Thoracic aorta (tissue), 2 donors: ENCODE measurements at places on chromosomes 6 and 20. TPM values are rescaled to one million over a fixed set of nuclear protein-coding genes. Genes with fewer than 3 reads are reported as not detected.

Gene HCRTR2
- not detected for total RNA-seq

Gene SIRPA
- total RNA-seq: 62.9 TPM

Gene HLA-DRB1
- 50.0 TPM for total RNA-seq

Gene SNAI1
- total RNA-seq: 13.0 TPM

Gene DEFB113
- not detected for total RNA-seq

Gene LRRN4
- total RNA-seq: not detected

Gene GSTA1
- total RNA-seq: not detected

Gene VSX1
- total RNA-seq: not detected

Gene RNF182
- total RNA-seq: not detected

Gene PNLDC1
- total RNA-seq: not detected

Gene GMNN
- total RNA-seq: 6.8 TPM

Gene VGLL2
- total RNA-seq: not detected

Gene OR2H2
- total RNA-seq: not detected

Gene OXT
- not detected for total RNA-seq

Gene DEFB114
- total RNA-seq: not detected

DNA sequence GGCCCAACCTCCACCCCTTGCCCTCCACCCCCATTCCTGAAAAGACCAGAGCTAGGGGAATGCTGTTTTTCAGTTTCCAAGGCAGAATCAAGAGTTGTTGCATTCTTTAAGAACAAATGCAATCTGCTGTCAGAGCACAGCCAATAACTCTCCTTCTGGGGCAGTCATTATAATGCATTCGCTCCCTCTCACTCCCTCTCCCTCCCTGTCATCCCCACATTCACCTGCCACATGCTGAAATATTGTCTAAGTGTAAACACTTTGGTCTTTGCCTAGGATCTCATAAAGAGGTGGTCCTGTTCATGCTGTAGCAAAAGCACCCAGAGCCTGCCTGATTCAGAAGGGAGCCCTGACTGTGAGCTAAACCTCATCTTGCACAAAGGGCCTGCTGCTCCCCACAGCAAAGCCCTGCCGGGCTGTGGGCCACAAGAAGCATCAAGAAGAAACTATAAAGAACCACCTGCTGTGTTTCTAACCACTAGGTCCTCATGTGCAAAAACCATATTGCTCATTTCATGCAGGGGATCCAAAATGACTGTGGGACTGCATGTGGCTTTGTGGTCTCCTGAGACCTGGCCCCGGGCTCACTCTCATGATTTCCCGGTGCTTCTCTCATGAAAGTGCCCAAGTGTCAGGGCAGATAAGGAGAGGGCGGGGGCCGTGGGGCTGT, 85.6 kb downstream of the GPR6 start:
- DNase-seq: no peak

GRCh38 chr6:139394027-139394649, 19.7 kb upstream of the CITED2 start:
- DNase-seq: no peak

DNA sequence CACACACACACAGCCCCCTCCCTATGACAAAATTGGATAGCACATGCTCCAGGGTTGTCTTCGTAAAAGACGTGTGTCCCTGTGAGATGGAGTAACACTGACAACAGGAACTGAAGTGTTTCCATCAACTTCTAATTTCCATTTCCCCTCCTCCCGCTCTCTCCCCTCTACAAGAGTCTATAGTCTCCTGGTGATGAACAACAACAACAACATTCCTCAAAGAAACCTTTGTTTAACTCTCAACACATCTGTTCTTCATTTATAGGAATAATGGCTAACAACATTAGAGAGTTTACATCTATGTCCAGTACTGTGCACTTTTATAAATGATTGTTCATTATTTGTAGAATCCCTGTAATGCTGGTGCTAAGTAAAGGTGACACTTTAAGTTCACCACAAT, 205.8 kb upstream of the SSTR4 start:
- DNase-seq: no peak

- no peak for DNase-seq
Observed at GRCh38 chr6:52288216-52288615, 3.7 kb upstream of the MCM3 start.

GRCh38 chr6:111972745-111973117, 81.2 kb upstream of the CCN6 start:
- DNase-seq: no peak

DNA sequence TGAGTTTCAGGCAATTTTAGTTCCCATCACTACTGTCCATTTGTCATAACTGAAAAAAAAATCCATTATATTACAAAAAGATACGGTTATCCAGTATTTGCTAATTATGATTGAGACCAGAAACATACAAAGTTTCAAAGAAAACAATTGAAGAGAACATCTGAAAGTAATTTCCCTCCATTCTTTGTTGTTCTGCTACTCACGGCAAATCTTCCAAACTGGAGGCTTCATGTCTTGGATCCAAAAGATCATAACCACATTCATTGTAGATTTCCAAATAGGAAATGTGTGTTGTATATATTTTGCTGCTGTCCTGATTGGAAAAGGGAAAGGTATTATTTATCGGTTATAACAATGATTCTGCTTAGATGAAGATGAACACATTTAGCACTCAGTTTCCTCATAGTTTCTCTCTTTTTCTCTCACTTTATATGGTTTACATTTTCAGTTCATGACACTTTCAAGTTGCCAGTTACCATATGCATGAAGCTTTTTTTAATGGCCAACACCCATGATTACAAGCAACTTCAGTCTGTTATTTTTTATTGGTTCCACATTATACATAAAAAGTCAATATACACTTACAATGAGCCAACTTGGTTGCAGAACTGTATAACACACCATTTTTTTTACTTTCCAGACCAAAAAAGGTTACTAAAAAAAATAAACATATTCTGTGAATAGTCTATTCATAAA, 90.4 kb downstream of the KIF6 start:
- DNase-seq: no peak

DNA sequence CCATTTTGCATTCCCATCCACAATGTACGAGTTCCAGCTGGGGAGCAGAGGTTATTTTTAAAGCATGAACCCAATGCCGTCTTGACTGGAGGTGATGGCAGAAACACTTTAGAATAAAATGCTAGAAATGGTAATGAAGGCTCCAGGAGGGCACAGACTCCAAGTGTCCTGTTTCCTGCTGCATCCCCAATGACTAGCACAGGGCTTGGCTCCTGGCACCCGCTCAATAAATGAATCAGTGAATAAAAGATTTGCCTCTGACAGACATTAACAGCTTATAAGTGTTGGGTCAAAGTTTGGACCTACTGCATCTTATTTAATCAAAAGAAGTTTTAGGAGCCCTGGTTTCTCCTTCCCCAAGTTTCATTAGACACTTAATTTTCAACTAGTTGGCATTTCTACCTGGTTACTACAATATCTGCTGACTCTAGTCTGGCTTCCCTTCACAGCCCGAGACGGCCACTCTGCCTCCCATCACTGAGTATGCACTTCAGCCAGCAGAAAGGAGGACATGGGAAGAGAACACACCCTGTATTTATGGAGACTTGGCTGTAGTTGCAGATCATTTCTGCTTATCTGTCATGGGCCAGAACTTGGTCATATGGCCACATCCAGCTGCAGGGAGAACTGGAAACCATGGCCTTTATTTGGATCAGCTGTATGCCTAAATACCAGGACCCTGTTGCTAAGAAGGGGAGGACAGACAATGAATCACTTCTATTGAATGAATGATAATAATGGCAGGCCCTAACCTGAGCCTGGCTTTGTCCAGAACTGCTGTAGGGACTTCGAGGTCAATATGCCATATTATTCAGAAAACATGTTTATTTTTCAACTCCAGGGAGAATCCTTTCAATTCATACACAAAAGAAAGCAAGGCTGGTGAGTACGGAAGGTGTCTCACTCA, 63.1 kb downstream of the TTI1 start:
- no peak for DNase-seq

GRCh38 chr6:43508481-43509141, 1.5 kb downstream of the LRRC73 start:
- DNase-seq: no peak

DNA sequence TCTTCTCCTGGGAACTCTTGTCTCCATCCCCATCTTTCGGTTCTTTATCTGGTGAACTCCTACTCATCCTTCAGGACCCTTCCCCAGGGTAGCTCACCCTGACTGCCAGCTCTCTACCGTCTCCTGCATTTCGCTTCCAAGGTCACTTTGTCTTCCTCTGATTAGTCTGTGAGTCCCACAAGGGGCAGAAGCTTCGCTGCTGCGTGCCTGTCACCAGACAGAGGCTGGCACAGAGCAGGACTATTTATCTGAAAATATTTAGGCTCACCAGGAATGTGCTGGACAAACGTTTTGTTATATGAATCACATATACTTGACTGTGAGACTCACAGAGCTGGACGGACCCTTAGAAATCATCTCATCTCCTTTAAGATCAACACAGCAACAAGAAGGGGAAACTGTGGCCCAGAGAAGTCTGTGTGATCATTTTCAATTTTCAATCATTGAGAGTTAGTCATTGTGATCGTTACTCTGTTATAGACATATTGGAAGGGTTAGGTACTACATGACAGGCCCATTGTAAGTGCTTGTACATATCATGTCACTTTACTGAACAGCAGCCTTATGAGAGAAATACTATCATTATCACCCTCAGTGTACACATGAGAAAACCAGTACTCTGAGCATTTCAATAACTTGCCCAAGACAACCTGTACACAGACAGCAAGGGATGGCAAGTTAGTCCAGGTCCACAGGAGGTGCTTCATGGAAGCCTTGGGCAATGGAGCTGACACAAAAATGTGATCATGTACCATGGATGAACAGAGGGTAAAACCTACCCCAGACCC, 51.4 kb downstream of the JPH2 start:
- DNase-seq: no peak

GRCh38 chr20:29742699-29743100, 1514.8 kb upstream of the DEFB115 start:
- DNase-seq: no peak

GRCh38 chr6:69883551-69883950, 17.2 kb downstream of the COL19A1 start:
- no peak for DNase-seq

DNA sequence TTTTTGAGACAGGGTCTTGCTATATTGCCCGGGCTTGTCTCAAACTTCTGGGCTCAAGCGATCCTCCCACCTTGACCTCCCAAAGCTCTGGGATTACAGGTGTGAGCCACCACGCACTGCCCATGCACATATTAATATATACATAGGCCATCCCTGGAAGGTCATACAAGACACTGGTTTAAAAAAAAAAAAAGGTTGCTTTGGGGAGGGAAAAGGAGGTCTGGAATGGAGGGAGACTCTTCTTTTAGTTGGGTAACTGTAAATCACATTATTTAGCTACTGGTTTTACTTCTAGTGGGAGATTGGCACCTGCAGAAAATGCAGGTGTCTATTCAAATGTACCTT, 4.1 kb upstream of the SNAI1 start:
- DNase-seq: no peak

DNA sequence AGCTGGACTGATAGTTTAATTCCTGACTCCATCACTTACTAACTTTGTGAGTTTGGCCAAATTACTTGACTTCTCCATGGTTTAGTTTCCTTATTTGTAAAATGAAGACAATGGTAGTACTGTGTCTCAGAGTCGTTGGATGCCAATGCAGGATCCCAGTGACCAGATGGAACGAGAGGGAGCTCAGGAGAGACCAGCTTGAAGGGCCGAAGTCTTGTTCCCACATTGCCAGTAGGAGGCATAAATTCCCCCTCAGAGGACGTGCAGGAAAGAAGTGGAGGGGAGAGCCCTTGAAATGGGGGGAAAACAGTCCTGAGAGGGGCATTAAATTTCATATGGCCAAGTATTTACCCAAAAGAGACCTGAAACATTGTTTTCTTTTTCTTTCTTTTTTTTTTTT, 2.1 kb upstream of the MUC22 start:
- DNase-seq: no peak

- DNase-seq: no peak
Observed at GRCh38 chr6:72636215-72636614, 14.4 kb downstream of the KCNQ5 start.

DNA sequence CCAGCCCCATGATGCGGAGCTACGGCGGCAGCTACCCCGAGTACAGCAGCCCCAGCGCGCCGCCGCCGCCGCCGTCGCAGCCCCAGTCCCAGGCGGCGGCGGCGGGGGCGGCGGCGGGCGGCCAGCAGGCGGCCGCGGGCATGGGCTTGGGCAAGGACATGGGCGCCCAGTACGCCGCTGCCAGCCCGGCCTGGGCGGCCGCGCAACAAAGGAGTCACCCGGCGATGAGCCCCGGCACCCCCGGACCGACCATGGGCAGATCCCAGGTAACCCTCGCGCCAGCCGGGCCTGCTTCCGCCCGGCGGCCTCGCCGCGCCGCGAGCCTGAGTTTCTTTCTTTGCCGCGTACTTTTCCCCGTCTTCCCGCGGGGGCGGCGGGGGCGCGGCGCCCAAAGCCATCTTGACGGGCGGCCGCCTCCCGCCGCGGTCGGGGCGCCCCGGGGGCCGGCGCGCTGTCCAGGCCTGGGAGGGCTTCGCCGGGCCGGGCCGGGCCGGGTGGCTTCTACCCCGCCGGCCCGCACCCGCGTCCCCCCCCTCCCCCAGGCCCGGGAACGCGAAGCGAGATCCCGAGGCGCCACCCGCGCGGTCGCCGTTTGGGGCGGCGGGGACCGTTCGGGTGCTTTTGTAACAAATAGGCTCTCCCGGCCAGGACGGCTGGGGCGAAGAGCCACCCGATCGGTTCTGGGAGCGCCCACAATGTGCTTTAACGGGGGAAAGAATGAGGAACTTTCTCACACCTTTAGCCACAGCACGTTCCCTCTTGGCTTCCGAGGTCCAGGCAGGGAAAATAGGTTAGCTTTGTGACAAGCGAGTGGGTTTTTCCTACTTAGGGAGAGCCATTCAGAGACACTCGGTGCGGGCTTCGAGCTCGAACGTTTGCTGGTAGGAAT, 2.3 kb downstream of the ARID1B start:
- DNase-seq: no peak

- DNase-seq: no peak
Observed at GRCh38 chr20:38369389-38369788, 23.1 kb downstream of the LBP start.

- no peak for DNase-seq
Observed at GRCh38 chr20:5001174-5002076, at the start of gene SLC23A2. Gene SLC23A2 (minus strand): TSS chr20:5001510. CDS start chr20:4932562, 68,948 bp downstream.

DNA sequence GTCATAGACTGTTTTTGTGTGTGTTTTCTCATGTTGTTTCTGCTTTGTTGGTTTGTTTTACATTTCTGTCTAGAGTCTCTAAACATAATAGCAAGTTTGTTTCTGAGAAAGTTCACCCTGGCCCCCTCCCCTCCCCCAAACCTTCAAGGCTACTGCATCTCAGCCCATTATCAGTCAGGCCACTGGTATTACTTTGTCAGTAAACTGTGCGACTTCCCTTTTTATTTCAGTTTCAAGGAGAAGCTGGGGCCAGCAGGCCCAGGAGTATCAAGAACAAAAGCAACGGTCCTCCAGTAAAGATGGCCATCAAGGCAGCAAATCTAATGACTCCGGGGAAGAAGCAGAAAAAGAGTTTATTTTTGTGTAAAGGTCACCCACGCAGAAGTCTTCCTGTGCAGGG, 32.8 kb upstream of the SCGN start:
- no peak for DNase-seq

- no peak for DNase-seq
Observed at GRCh38 chr6:70103798-70104197, 199.1 kb downstream of the COL9A1 start.
